Caco-2 (cell line): ENCODE measurements at places on chromosomes 1 and 21.

DNA sequence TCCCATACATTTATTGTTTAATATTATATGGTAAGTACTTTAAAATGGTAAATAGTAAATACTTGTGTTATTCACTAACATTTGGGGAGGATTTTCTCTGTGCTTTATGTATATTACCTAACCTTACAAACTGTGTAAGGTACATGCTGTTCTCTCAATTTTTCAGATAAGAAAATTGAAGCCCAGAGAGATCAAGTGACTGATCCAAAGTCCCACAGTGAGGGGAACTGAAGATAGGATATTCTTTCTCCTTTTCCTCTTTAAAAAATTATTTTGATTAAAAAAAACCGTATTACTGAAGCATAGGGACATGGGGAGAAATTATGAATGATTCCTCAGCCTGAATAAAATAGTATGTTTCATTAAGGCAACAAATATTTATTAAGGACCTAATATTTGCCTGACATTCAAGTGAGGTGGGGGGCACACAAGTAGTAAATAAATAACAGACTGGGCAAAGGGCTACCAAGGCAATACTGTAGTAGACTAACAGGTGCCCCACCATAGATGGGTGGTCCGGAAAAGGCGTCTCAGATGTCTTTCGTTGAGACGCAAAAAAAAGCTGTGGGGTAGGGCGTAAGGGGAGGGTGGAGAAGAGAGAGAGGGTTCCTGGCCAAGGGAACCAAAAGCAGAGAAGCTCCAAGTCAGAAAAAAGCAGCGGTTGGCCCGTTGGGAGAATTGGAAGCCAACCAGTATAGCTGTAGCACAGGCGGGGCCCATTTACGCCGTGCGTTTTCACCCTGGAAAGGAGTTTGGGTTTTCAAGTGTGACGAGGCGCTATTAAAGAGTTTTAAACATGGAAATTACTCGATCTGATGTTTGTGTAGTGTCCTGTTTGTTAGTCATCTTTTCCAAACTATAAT is 944 bp upstream of the AGO3 start:
- no peak for DNase-seq

DNA sequence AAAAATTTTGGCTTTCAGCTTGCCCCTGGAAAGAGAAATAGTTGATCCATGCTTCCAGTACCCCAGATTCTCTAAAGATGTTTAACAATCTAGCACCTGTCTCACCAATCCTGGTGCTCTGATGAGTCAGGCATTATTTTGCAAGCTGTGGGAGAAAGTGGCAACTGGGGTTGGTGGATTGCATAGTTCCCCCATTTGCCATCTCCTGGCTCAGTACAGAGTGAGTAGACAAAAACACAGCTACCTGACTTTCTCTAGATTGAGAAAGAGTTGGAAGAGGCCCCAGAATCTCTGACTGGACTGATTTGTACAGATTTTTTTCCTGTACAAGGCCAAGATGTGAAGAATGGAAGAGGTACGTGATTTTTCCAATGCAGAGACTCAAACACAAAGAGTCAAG is 75.1 kb upstream of the NEGR1 start:
- DNase-seq: no peak

DNA sequence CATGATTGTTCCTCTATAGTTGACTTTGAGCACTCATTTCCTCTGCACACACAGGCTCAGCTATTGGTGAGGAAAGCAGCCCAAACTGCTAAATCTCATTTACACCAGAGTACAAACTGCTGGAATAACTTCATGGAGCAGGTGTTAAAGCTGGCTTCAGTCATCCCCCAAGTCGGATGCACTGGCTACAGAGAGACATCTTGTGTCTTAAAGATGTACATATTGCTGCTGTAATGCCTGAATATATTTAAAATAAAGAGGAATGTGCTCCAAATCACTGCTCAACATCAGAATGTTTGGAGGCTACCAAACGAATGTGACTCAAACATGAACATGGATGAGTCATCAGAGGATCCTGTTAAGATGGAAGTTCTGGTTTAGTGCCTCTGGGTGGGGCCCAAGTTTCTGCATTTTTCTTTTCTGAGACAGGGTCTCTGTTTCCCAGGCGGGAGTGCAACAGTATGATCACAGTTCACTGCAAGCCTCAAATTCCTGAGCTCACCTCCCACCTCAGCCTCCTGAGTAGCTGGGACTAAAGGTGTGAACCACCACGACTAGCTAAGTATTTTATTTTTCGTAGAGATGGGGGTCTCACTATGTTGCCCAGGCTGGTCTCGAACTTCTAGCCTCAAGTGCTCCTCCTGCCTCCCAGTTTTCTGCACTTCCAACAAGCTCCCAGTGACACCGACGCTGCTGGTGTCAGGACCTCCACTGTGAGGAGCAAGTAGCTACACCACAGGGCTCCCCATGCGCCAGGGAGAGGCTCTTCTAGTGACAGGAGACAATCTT is 79.0 kb upstream of the KRTAP19-8 start:
- DNase-seq: no peak

DNA sequence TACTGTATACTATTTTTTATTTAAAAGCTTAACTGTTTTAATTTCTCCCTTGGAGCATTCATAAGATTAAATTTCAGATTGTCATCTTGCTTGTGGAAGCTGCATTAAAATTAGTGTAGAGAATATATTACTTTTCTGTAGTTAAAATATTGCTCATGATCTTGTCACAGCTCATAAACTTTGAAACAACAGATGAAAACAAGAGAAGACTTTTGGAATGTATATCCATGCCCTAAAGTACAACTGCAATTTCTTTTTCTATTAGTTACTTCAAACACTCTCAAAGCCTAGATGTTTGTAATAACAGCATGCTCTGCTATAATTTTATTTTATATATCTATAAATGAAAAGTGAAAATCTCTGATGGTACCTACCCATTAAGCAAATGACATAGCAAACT is 155.9 kb downstream of the COL11A1 start:
- no peak for DNase-seq

GRCh38 chr1:233261695-233262094 is 33.8 kb downstream of the PCNX2 start:
- no peak for DNase-seq

GRCh38 chr1:81974883-81975555 is 174.3 kb downstream of the ADGRL2 start:
- no peak for DNase-seq

GRCh38 chr1:145886390-145886789 is 724 bp upstream of the ANKRD35 start:
- DNase-seq: no peak

GRCh38 chr1:210170220-210170619 is 62.4 kb upstream of the SERTAD4 start:
- DNase-seq: no peak

GRCh38 chr1:8361198-8361849 is 43.4 kb downstream of the SLC45A1 start:
- no peak for DNase-seq

DNA sequence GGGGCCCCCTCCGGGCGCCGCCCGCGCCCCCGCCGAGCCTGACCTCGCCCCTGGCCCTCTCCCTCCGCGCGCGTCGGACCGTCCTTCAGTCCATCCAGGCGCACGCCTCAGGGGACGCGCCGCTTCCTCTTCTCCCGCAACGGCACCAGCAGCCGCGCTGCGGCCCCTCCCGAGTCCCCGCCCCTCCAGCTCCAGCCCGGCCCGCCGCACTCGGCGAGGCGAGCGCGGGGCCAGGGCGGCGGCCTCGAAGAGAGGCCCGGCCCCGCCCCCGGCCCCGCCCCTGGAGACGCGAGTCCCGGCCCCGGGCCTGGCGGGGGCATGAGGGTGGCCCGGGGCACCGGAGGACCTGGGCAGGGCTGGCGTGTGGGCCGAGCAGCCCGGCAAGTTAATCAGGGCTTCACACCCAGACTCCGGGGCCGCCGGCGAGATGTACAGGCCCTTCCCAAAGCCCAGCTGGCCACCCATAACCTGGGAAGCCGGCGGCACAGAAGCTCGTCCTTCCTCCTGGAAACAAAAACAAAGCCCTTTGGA is at the start of gene IGSF3:
IGSF3 (minus strand) TSS at position 159 of the 531 bp plus-strand sequence. CDS start 1,407 bp downstream, outside the sequence.
- peak; percentile 73 for DNase-seq

DNA sequence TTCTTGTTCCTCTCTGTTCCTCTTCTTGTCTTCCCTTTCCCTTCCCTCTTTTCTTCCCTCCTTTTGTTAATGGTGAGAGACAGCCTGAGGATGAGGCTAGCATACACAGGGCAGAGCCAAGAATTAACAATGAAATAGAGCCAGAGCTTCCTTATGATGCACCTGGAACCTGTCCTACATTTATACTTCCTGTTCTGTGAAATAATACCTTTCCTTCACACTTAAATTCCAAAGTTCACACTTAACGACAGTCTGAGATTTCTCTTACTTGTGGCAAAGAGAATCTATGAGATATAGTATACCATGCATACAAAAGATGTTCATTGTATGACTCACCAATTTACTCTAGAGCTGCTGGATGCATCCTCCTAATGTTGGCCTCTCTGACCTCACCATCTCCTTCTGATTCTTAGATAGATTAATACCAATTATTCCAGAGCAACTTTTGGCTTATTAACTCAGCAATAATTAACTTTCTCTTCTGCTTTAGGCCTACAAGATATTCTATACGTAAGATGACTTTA is 30.8 kb upstream of the TSNAX start:
- DNase-seq: no peak

DNA sequence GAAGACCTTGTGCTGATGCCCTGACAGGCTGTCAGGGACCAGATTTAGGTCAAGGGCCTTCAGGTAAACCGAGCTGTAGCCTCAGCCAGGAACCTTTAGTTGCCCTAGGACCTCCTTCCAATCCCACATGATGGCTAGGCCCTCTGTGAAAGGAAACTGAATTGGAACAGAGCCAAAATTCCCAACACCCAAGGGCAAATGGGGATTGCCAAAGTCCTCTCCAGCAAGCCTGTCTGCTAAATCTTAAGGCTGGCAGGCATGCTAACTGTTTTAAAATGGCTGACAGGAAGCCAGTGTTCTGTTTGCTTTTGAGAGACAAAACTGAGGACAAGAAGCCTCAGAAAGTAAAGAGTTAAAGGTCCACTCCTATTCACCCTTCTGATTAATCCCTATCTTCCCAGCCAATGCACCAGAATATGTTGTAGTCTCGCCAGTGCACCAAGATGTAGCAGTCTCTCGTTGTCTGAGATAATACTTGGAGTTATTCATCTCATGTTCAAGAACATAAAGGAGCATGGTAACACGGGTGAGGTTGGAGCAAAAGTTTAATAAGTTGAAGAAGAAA is 35.1 kb downstream of the MSTO1 start:
- DNase-seq: no peak

DNA sequence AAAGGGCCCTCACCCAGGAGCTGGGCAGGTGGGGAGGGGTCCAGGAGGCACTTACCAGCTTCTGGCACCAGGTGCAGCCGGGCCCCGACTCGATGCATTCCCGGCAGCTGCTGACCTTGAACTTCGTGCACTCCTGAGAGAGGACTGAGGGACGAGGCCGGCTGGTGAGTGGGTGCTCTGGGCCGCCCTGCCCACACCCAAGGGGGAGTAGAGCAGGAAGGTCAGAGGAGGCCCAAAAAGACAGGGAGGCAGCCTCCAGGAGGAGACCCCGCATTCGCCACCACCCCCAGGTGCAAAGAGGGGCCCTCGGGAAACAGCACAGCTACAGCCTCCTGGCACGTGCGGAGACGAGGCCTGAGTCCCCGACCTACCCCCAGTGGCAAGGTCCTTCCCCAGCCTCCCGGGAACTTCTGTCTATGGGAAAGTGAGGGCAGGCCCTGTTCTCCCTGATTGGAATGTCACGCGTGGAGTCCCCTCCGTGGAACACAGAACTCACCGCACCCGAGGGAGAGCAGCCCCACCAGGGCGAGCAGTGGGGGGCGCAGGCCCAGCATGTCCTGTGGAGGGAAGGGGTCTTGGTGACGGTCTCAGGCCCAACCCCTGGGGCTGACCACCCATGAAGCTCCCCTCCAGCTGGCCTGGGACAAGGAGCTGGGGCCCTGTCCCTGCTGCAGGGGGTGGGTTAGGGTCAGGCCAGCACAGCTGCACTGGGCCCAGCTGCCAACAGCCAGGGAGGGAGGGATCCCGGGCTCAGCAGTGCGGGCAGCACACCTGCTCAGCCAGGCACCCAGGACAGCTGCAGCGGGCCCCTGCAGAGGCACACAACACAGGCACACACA is 10.3 kb downstream of the ITGB2 start:
- no peak for DNase-seq

- DNase-seq: no peak
These were observed 70.4 kb downstream of the PLXNA2 start for GRCh38 chr1:208173749-208174148.

- no peak for DNase-seq
These were observed 109.0 kb downstream of the HMGB4 start for GRCh38 chr1:33972676-33973395.
